ENCODE measurements at places on chromosomes 5 and 9.
A peak's percentile ranks its signal among the peaks of the same experiment; 100 is the strongest.

DNA sequence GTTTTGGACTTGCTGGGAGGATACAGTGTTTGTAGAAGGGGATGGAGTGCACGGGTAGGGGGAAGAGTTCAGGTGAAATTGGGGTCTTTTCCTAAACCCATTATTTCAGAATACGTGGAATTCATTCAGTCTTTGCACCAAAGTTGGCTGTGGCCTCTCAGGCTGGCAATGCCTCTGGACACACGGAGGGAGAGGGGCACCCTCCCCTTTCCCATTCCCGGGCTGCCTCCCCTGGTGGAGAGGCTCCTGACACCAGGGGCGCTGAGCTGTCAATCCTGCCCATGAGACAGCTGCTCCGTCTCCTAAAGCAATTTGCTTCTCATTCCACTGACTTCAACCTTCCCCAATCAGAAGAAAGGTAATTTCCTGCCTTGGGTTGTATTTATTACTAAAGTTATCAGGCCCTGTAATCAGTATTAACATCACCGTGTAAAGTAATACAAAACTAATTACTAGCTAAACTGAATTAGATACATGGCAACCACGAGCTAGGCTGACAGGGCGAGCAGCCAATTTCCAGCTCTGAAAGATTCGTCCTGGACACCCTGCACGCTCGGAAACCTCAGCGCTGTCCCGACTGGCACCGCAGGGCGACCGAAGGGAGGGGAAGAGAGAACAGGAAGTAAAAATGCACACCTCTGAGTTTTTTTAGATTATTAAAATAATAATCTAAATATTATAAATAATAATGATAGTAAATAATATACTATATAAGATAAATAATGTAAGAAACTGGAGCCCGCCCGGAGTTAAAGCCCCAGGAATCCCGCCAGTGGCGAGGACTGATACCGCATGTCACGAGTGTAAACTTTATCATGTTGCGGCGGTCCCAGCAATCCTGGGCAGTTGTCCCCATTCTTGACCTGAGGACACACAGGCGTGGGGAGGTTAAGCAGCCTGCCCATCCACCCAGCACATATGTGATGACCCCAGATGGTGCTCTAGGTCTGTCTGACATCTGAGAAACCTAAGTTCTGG, 6.9 kb upstream of the OLFM1 start:
- no peak for DNase-seq

- DNase-seq = no peak
Measured at GRCh38 chr5:145791866-145792265, 43.3 kb downstream of the PRELID2 start.

DNA sequence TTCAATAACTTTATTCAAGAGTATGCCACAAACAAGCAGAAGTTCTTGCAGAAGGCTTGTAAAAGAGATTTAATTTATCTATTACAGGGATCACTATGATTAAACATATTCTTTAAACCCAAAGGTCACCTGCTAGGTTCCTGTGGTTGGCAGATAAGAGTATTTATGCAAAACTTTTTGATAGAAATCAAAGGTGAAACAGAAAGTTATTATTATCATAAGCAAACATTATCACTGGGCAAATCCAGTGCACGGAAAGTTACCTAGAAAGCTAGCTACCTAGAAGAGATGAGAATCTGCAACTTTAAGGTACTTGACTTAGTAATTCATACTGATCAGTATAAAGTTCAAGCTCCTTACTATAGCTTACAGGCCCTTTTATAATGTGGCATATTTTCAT, 3.2 kb downstream of the STARD4 start:
- DNase-seq = peak; percentile 40

- no peak for DNase-seq
Measured at GRCh38 chr5:151186538-151186937, 29.0 kb upstream of the ANXA6 start.

DNA sequence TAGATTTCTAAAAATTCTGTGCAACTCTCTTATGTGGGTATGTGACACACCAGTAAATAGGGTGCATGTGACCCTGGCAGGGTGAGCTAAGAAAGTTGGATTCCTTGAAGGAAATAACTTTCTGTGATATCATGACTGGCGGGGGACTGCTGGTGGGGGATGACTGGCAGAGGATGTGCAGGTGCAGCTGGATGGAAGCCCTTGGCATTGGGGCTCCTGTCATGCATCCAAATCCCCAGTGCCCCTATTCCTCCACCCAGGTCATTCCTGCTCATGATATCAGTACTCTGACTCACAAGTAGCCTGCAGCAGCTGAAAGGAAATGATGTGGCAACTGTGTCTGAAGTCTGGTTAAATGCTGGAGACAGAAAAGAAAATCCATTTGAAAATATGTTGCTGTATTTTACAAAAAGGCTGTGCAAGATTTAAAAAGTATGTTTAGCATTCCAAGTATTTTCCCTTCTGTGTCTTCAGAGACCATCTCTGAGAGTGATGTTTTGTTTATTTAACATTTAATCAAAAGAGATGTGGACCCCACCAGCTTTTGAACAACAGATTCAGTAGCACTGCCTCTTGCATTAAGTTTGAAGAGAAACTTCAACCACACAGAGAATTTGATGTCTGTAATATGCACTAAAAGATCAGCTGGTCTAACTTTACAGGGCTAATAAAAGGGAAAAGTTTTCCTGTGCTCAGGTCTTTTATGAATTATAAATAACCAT, 17.9 kb upstream of the ZSWIM6 start:
- DNase-seq = no peak

- no peak for DNase-seq
Measured at GRCh38 chr5:142979636-142980035, 209.5 kb downstream of the ARHGAP26 start.

DNA sequence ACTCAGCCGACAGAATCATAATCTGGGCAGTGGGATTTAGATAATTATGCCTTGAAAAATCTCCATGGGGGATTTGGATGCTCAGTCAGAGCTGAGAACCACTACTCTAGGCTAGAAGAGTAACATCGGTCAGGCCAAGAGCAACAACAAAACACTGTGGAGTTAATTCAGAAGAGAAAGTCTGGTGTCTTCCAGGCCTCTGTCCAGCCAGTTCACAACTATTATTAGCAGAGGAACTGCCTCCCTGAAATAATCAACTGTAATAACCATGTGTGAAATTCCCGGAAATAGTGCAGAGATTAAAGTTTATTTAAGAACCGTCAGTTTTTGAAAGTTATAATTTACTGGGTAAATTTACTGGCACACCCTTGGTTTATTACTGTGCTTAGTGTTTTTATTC, 8.2 kb upstream of the MARCHF3 start:
- DNase-seq = no peak
